ENCODE measurements at places on chromosomes 2 and 18.

GRCh38 chr2:138536740-138537139 lies 35.2 kb downstream of the SPOPL start:
- no peak for DNase-seq

- DNase-seq, result no peak
Observed at GRCh38 chr2:45982096-45982495, 315.1 kb upstream of the EPAS1 start.

DNA sequence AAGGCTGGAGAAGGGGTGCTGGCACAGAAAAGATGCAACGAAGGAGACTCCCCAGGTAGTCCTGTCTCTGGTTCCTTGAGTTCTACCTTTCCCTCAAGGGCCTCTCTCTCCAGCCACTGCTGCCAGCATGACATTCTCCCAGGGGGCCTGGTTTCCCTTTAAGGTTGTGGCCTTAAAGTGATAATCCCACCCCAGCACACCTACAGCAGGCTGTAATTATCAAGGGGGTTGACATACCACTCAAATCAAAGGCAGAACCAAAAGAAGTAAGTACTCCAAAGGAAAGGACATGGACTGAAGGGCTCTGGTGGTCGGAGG lies 127.4 kb upstream of the MSH6 start:
- DNase-seq, result no peak

- DNase-seq, result no peak
Observed at GRCh38 chr18:35750929-35751328, 169.4 kb downstream of the GALNT1 start.

GRCh38 chr18:63550068-63550467 lies 7.9 kb downstream of the SERPINB12 start:
- no peak for DNase-seq

DNA sequence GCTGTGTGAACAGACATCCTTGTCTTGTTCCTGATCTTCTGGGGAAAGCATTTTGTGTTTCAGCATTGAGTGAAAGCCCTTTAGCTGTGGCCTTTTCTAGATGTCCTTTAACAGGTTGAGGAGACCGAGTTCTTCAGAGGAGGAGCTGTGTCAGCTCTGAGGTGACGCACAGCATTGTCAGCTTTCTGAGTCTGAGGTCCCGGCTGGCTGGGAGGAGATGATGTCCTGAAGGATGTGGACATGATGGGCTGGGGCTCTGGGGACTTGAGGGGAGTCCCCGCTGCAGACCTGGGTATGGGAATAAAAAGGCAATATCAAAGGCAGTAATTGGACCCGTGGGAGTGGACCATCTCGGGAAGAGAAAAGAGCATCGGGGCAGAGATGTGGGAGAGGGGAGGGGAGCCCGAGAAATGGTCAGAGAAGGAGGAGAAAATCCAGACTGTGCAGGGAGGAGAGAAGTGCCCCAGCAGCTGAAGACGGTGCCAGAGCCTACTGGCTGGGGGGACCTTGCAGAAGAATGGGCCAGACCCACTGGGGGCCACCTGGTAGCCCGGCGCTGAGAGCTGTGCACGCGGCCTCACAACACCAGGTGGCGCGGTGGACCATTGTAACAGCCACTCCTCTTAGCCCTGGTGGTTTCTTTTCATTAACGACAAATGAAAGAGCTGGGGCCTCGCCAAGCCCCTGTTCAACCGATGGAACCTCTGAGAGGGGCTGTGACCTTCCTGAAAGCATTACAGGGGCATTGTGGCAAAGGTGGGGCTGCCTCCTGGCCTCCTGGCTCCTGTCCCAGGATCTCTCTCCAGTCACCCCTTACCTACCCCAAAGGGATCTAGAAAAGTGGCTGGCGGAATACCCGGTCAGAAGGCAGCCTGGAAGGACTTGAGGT lies 61.6 kb downstream of the ST3GAL5 start:
- peak; percentile 86 for DNase-seq

DNA sequence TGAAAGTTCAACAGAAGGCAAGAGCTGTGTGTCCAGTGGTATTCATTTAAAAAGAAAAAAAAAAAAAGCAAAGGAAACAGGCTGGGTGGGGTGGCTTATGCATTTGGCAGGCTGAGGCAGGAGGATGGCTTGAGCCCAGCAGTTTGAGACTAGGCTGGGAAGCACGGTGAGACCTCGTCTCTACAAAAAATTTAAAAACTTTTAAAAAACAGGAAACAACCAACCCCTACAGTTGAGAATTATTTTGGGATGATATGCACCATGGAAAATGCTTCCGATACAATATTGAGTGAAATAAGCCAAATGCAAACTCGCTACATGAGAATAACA lies 31.2 kb downstream of the PTPN18 start:
- DNase-seq, result no peak

DNA sequence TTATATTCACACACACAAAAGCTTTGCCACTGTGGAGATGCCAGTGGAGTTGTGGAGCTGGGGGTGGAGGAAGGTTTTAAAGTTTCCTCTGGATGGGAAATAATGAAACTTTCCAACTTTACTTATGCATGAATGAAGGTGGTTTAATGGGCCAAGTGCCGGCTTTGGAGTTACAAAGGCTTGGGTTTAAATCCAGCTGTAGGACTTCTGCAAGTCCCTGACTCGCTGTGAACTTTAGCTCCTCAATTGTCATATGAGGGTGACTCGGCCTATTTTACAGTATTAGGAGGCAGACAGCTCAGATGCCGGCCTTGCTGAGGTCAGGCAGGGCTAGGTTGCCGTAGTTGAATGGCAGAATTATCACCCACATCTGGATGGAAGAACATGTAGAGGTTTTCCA lies 415.8 kb upstream of the TRIB2 start:
- DNase-seq, result no peak

GRCh38 chr2:15038366-15039364 lies 406.1 kb downstream of the LRATD1 start:
- peak; percentile 40 for DNase-seq
